NCI-H187 (cell line): ENCODE measurements at places on chromosomes 3 and 15.

GRCh38 chr15:42820811-42821210, 83.9 kb upstream of the CDAN1 start:
- DNase-seq = no peak

DNA sequence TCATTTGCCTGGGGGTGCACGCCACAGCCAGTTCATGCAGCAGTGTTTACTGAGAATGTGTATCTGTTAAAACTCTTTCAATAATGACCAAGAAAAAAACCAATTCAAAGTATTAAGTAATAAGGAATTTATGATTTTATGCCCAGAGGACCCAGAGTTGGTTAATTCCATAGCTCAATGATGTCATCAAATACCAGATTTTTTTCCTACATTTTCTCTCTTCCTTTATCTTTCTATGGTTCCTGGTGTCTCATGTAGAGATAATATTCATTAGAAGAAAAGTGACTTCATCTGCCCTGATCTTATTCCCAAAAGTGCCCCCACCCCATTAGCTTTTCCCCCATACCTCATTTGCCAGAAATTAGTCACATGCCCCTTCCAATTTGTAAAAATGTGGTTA, 44.6 kb upstream of the LMCD1 start:
- DNase-seq = no peak

GRCh38 chr15:48796930-48797329, 13.9 kb downstream of the CEP152 start:
- DNase-seq = no peak

- DNase-seq = no peak
These were observed 253.3 kb upstream of the TBC1D5 start for GRCh38 chr3:17995769-17996168.

GRCh38 chr3:131795390-131796090, 239.3 kb downstream of the CPNE4 start:
- peak; percentile 71 for DNase-seq
